ENCODE measurements at places on chromosomes 4 and X. TPM values are rescaled to one million over a fixed set of nuclear protein-coding genes. Genes with fewer than 3 reads are reported as not detected.

DNA sequence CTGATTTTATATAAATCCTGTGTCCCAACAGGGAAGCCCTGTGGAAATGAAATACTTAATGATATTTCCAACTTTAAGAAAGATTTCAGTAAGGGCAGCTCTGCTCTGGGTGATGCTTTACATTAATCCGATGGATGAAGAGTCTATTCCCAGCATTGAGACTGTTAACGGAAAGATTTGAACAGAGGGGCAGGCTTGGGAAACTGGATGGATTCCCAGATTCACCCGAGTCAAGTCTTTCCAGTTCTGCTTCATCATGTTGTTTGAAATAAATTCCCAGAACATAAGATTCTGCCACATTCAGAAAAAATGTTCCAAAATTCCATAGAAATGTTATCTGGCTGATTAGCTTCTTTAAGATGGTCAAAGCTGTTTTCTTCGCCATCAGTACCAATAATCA is 246.0 kb downstream of the FBXW7 start:
- DNase-seq = no peak

- DNase-seq = no peak
Measured at GRCh38 chrX:86066998-86067397, 19.6 kb upstream of the CHM start.

DNA sequence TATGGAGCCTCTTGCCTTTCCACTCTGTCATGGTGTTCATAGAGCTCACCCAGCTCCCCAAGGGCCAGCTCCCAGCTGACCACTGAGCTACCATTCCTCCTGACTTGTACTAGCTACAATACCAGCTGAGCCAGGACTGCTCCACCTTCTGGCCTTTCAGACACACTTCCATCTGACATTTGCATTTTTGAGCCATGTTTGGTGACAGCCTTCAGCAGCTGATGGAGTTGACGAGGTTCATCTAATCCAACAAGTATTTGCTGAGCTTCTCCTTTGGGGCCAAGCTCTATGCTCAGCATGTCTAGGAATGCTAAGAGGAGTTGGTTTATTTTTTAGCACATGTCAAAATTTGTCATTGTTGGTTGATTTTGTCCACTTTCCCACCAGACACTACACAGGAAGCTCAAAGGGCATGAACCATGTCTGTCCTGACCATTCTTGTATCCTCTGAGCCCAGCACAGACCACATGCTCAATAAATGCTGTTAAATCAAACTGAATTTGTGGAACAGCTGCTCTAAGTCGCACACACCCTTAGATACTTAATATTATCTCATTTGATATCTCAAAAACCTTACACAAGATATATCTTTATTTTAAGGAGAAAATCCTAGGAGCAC is 142.6 kb upstream of the PPARGC1A start:
- DNase-seq = no peak

DNA sequence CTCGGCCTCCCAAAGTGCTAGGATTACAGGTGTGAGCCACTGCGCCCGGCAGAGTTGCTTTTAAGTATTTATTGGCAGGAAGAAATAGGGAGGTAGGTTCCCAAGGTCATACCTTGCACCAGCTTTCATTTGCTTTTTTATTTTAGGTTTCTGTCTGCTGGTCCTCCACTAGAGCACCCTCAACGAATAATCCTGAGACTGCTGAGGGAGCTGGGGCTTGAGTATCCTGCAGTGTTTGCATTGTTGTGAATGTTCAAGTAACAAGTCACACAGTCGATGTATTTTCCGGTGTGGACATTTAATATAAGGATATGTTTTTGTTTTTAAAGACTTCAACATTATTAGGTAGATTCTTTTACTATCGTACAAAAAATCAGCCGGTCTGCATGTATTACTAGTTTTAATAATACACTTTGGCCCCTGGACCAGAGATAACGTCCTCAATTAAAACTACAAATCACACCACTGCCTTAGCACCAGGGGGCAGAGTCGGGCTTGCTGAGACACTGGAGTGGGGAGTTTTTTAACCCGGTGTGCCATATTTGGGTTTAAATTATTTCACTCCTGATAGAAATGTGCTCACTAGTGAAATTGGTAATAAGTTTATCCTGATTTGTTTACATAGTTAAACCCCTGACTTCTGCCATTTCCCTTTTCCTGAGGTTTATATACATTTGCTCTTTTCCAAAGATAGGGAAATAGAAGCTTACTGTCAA is 11.6 kb downstream of the SMIM20 start:
- no peak for DNase-seq

DNA sequence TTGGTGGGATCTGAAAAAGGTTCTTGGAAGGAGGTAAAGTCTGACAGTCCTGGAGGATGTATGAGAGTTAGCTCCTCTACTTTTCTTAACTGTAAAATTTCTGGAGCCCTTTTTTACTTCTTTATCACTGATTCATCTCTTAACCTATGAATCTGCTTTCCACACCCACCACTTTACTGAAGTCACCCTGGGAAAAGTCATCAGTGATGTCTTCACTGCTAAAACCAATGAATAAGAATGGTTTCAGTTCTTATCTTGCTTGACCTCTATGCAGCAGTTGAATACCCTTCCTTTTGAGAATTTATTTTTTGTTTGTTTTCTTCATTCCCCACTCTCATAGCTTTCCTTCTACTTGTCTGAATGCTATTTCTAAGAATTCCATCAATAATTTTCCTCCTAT is 80.0 kb downstream of the AREG start:
- no peak for DNase-seq

DNA sequence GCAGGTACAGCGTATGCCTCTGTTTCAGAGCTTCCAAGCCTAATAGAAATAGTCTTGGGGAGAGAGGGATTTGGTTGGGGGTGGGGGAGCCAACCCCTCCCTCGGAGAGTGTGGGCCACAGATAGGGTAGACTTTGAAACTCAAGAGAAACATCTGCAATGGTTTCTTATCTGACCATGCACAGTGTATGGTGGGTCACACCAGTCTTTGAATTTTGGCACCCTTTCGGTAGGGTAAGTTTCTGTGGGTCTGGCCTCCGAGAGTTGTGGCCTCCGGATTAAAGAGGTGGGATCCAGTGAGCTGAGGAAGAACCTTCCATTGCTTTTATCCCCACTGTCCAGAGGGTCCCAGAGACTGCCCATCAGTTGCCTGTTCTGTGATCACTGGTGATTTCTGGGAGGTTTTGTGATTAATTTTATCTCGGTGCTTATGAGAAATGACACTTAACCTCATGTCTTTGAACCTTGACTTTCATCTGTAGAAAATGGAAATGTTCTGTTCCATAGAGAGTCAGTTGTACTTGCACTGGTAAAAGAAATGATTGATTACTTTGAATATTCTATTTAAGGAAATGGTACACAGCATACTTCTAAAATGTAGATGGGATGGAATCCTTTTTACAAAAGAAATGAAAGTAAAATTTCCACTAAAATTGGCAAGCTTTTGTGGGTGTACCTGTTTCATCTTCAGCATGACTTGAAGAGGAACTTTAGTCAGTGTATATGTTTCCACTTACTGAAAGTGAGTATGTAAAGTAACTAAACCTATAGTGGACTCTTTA is 62.7 kb downstream of the TMEM131L start:
- no peak for DNase-seq

BCAP31 gene
- polyA plus RNA-seq = 100 TPM

PLAC8 gene
- 3.3 TPM for polyA plus RNA-seq

Data from left renal pelvis (tissue), 4 donors.